Activated CD4-positive, alpha-beta T cell treated with anti-CD3 and anti-CD28 coated beads for 36 hours (primary cell): ENCODE measurements at places on chromosomes 7 and 10. TPM values are rescaled to one million over a fixed set of nuclear protein-coding genes. Genes with fewer than 3 reads are reported as not detected.

The GLUD1 gene
- 125 TPM for total RNA-seq

The ITIH2 gene
- not detected for total RNA-seq

The SFRP5 gene
- total RNA-seq, result not detected

The FAM25A gene
- not detected for total RNA-seq

The CTTNBP2 gene
- total RNA-seq, result not detected

The RRP12 gene
- 45.9 TPM for total RNA-seq

The VAX1 gene
- not detected for total RNA-seq

The ZC3HAV1L gene
- 19.8 TPM for total RNA-seq

The PPP1R17 gene
- total RNA-seq, result not detected

The TBXAS1 gene
- total RNA-seq, result 5.1 TPM

The TRPV6 gene
- not detected for total RNA-seq

The BTBD16 gene
- total RNA-seq, result not detected

The CDNF gene
- 2.5 TPM for total RNA-seq

The PSTK gene
- total RNA-seq, result 2.8 TPM

The NEUROG3 gene
- 0.18 TPM for total RNA-seq

The CFAP43 gene
- total RNA-seq, result 0.09 TPM

The SMKR1 gene
- 2.7 TPM for total RNA-seq

The ZNF365 gene
- 0.09 TPM for total RNA-seq

The TAF6 gene
- 54.3 TPM for total RNA-seq

The FZD1 gene
- total RNA-seq, result 0.69 TPM

The OIT3 gene
- not detected for total RNA-seq

The TCERG1L gene
- total RNA-seq, result 0.21 TPM

The TMEM184A gene
- 0.14 TPM for total RNA-seq

The PNLIP gene
- total RNA-seq, result not detected

The LDB3 gene
- total RNA-seq, result 0.09 TPM

The CHST15 gene
- 0.40 TPM for total RNA-seq

The FGFR2 gene
- total RNA-seq, result not detected

The TSPAN33 gene
- 7.5 TPM for total RNA-seq

The XRCC2 gene
- total RNA-seq, result 19.3 TPM

The OR2A42 gene
- not detected for total RNA-seq
